ENCODE measurements at places on chromosomes 2 and 18.
A peak's percentile ranks its signal among the peaks of the same experiment; 100 is the strongest.

DNA sequence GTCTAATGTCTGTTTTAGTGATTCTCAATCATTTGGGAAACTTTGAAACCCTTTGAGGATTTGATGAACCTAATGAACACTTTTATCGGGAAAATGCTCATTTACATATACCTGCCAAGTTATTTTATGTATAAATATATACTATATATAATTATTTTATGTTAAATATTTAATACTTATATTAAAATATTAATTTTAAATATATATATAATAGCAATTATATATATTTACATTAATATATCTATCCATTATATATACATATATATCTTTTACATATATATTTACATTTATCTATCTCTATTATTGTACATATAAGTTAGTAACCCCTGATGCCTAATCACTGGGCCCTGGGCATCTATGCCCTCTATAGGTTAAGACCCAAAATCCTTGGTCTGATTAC, 763.3 kb upstream of the FSHR start:
- DNase-seq: no peak

DNA sequence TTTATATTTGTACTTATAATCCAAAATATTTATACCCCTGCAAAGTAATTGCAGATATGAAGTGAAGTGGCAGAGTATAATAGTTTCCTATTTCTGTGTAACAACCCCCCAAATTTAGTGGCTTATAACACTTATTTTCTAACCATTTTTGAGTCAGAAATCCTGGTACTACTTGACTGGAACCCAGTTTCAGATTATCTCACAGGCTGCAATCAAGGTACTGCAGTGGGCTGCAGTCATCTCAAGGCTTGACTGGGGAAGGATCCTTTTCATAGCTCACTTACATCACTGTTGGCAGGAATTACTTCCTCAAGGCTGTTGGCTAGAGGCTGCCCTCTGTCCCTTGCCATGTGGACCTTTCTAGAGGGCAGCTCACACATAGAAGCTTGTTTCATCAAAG, 558.2 kb upstream of the PKDCC start:
- no peak for DNase-seq

- peak; percentile 64 for DNase-seq
Measured at GRCh38 chr2:12861344-12861930, 144.7 kb downstream of the TRIB2 start.

- DNase-seq: no peak
Measured at GRCh38 chr2:217045700-217046475, 186.0 kb upstream of the TNP1 start.

DNA sequence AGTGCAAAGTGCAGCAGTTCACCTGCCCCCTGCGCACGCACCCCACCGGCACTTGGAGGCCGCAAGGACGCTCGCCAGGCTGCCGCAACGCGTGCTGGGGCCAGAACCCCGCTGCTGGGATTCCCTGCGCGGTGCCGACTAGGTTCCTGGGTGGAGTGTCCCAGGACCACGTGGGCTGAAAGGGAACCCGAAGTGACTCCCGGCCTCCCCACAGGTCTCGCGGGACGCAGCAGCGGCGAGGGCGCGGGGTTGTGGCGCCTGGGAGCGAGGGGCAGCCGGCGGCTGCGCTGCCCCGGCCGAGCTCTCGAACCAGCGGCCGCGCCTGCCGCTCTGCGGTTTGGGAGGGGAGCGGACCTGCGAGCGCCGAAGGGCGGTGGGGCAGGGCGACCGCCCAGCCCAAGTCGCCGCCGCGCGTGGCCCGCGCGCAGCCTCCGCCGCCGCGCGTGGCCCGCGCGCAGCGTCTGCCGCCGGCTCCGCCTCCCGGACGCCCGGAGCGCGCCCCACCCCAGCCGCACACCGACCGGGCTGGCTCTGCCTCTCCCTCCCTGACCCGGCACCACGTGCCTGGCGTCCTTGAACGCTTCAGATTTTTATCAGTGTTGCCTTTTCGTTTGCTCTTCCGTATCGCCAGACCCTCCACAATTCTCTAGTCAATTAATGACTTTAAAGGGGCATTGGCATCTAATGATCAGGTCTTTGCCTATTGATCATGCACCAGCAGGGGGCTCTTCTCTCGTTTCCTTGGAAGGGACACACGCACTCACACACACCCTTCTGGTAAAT, at the start of gene FTCDNL1:
FTCDNL1 (minus strand) TSS at position 475 of the 783 bp plus-strand sequence. CDS start 2,230 bp downstream, outside the sequence.
- peak; percentile 58 for DNase-seq

DNA sequence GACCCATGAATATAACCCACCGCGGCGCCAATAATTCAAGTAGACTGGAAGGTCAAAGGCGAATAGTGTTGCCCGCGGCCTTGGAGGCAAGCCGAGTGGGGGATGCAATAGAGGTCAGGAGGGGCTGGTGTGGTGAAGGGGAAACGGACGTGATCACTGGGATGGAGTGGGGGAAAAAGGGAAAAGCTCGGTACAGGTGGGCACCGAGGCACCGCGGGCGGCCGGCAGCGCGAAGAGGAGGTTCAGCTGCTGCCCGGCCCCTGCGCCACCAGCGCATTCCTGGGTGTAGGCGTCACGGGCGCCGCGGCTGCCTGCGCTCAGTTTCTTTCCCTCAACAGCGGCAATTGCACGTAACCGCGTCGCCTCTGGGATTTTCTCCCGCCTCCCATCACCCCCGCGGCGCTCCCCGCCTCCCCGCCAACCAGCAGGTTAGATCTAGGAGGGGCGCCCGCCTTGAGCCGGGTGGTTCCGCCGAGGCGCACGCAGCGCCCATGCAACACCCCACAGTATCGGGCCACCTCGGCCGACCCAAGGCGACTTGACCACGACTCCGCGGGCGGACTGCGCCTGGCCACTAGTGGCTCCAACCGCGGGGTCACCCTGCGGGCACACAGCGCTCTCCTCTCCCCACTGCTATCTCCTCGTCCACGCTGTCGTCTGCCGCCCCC, 1.5 kb downstream of the RND3 start:
- peak; percentile 81 for DNase-seq

- DNase-seq: peak; percentile 42
Measured at GRCh38 chr18:59993560-59993959, 93.8 kb downstream of the PMAIP1 start.

GRCh38 chr2:185472574-185472973, 266.0 kb upstream of the FSIP2 start:
- DNase-seq: no peak

DNA sequence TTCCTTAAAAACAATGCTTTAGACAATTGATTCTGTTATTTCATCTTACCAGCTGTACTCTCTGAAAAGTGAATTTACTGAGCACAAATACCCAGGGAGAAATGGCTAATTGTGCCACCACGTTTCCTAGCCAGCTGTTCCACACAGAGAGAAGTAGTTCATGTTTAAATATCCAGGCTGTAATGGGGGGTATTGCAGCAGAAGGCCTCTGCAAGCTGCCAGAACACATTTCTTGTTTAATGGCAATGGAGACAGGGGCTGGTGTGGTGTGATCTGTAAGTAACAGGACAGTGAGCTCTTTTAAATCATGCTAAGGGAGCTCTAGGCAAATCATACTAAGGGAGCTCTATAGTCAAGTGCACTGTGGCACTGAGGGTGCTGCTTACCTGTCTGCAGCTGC, 809.2 kb downstream of the CNTNAP5 start:
- no peak for DNase-seq

GRCh38 chr2:71122387-71123298, 7.4 kb downstream of the MCEE start:
- DNase-seq: peak; percentile 30

DNA sequence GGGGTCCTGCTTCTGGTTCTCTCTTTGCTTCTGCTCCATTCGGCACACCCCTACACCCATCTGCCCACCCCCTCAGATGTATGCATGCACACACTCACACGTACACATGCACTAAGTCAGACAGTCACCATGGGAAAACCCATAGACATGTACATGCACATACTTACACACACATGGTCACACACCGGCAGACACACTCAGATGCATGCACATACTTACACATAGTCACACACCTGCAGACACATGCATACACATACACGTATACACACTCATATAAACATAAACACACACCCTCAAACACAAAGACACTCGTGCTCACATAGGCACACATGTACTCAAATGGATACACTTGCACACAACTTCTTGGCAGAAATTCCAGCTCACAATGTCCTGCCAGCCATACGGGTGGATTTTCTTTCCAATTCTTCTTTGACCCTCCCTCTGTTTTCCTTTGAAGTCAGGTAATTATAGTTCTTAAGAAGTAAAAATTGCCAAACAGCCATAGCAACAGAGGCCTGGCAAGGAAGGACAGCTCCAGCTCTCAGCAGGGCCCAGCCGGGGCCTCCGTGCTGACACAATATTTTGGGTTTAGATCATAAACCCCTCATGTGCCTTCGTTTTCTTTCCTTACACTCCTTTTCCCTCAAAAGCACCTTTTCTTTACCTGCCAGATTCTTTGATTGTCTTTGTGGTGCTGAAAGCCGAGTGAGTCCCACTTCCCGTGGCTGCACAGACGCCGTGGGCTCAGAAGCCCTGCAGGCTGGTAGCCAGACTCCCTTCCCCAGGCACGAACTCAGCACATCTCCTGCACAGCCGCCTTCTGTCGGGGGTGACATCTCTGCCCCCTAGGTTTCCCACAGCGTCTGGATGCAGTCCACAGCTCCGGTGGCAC, 195.7 kb downstream of the ARL4C start:
- no peak for DNase-seq

DNA sequence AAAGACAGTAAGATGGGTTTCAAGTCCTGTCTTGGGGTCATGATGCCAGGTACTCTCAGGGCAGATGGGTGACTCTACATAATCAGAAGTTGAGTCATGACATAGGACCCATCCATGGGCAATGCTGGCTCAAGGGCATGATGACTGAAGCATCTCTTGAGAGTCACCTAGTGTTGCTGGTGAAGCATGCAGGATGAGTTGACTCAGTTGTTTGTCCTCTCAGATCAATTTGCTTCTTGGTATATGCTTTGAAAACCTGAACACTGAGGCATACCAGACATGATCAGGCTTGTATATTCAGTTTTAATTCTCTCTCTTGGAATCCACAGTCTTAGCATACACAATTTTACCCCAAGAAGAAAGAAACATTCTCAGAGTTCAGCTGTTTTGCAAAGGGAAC, 658.9 kb upstream of the NXPH2 start:
- DNase-seq: no peak

DNA sequence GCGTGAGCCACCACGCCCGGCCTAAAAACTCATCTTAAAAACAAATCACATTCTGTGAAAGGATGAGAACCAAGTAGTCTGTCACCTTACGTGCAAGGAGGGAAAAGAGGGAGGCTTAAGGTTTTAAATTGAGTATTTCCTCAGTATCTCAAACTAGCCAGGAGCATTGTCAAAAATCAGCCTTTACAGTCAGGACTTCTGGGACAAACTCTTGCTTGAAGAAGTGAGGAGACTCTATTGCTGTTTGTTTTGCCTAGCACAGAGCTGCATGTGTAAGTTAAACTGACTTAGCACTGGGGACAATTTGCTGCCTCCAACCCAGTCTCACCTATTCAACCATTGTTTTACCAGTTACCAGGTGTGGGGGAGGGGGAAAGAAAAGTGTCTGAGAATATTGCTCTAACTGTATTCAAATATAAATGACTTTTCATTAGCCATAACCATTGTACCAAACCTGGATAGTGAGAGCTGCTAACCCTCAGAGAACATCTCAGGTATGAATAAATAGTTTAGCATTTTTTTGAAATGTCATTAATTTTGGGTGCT, 3.6 kb downstream of the INO80D start:
- no peak for DNase-seq

GRCh38 chr2:211351987-211352386, 795.6 kb downstream of the CPS1 start:
- peak; percentile 6 for DNase-seq

DNA sequence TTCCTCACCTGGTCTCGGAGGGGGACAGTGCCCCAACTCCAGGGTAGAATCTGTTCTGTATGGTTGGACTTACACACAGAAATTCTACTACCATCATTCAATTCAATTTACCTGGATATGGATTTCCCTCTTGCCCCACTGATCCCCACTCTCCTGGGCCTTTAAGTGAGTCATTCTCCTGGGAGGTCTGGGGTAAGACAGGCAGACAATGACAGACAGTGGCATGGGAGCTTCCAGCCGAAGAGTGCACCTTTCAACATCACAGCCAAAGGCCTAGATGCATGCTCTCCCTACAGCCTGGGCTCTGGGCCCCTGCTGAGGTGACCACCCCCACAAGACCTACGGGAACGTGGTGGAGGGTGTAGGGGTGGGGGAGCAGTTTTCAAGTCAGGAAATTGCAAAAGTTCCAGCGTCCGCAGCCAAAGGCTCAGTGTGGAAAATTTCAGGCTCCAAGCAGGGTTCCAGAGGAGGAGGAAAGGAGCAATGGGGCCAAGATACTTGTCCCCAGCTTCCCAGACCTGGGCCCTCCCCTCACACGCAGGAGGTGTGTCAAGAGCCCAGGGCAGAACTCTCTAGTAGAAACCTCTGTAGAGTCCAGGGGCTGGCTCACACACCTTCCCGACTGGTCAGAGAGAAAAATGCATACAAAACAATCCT, 296.4 kb downstream of the CYP26B1 start:
- DNase-seq: no peak

- DNase-seq: no peak
Measured at GRCh38 chr2:235677937-235678336, 184.1 kb downstream of the AGAP1 start.

GRCh38 chr18:79520478-79521390, 125.0 kb downstream of the NFATC1 start:
- no peak for DNase-seq

DNA sequence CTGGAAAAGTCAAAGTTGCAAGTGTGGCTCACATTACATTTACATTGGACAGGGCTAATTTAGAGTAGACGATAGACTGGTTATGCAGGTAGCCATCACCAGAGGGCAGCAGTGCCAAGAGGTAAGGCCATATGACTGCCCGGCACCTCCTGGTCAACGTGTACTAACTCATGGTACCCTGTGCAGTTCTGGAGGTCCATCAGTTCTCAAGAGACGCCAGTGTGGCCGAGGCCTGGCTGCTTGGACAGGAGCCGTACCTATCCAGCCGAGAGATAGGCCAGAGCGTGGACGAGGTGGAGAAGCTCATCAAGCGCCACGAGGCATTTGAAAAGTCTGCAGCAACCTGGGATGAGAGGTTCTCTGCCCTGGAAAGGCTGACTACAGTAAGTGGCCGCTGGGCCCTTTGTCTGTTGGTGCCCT, 65.8 kb upstream of the EML6 start:
- peak; percentile 31 for DNase-seq

Measured in HT1080 (cell line).